ENCODE measurements at places on chromosomes 5 and 9.

GRCh38 chr5:178548746-178549145 lies 41.4 kb downstream of the COL23A1 start:
- no peak for DNase-seq

DNA sequence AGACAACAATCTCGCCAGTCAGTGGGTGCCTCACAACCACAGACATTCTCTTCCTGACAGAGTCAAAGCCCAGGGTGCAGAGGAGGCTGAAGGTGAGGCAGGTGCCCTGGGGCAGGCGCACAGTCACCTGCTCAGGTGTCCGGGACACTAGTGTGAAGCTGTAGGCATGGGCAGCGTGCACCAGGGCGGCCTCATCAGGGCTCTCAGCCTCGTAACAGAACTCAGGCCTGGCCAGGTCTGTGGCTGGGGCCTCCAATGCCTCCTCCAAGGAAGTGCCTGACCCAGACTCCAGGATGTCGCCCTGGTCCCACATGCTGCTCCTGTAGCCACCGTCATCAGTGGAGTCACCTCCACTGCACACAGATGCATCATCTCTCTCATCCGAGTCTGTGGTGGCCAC lies 198.7 kb downstream of the PTTG1 start:
- no peak for DNase-seq

DNA sequence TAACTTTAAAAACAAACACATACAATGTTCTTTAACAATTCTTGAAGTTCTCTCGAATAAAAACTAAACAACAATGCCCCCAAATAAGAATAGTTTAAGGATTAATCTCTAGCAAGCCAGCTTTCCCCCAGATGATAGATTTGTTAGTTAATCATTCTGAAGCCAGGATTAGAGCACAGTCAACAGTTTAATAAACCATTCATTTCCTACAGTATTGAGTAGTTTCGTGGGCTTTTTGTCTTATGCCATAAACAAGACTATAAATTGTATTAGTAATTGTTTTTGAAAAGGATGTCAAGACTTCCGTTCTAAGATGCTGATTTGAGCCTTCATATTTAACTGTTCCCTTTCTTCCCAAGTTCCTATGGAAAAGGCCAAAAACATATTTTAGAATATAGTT lies 136.6 kb downstream of the PIK3R1 start:
- no peak for DNase-seq

GRCh38 chr5:103235891-103236290 lies 22.7 kb upstream of the MACIR start:
- DNase-seq, result no peak

DNA sequence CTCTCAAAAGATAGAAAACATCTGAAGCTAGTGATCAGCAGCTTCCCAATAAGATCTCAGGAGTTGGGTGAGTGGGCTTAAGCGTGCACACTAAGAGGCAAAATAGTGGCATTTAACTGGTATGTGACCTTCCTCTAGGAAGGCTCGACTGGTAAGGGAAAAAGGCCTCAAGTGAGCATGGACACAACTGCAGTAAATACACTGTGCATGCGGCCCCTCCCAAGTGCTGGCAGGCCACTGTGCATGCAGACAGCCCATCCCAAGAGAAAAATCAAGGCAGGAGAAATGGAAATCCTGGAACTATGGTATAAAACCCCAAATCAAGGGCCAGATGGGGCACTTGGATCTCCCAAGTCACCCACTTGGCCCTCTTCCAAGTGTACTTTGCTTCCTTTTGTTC lies 112.7 kb downstream of the SMC2 start:
- DNase-seq, result no peak

DNA sequence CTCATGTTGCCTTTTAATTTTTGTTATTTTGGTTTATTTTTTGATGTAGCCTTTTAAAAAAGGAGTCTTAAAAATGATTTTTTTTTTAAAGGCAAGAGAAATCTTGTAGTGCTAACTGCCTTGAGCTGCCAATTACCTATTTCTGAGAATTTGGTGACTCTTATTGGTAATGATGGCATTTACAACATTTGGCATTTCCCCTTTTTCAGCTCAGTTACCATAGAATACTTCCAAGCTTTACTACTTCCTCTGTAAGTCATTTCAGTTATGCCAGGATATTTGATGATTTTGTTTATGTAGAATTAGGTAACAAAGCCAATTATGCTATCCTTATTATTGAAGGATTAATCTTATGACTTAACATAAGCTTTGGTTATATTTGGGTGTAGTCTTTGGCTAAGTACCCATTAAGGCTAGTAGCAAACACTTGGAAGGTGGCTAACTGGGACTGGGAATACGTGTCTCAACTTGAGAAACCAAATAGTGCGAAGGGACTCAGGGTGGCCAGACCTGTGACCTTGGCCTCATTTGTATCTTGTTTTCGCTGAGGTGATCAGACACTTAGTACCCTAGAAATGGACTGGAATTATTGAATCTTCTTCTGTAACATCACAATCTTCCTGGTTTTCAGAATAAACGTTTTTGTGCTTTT lies 27.7 kb downstream of the CDC37L1 start:
- no peak for DNase-seq
